ENCODE measurements at places on chromosomes 12 and 14.

- DNase-seq: no peak
Observed at GRCh38 chr14:34254571-34254970, 207.5 kb downstream of the SPTSSA start.

DNA sequence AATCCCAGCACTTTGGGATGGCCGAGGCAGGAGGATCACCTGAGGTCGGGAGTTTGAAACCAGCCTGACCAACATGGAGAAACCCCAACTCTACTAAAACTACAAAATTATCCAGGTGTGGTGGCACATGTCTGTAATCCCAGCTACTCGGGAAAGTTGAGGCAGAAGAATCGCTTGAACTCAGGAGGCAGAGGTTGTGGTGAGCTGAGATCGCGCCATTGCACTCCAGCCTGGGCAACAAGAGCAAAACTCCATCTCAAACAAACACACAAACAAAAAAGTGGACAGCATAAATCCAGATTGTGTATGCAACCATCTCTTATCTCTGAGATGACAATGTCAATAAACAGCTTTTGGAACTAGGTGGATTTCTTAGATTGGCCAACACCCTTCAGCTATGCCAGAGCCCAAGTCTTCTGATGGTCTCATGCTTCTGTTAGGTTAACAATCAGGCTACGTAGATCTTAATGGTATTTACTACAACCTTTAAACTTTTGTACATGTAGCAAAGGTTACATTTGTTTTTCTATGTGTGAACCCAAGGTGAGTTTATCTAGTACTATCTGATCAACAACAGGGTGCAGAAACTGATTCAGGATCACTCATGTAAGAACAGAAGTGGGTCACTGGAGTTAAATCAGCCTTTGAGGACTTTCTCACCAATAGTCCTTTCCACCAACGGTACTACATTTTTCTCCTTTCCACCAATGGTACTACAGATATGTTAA, 73.7 kb downstream of the DUSP16 start:
- DNase-seq: no peak

- no peak for DNase-seq
Observed at GRCh38 chr12:107029081-107029480, 42.1 kb upstream of the MTERF2 start.

DNA sequence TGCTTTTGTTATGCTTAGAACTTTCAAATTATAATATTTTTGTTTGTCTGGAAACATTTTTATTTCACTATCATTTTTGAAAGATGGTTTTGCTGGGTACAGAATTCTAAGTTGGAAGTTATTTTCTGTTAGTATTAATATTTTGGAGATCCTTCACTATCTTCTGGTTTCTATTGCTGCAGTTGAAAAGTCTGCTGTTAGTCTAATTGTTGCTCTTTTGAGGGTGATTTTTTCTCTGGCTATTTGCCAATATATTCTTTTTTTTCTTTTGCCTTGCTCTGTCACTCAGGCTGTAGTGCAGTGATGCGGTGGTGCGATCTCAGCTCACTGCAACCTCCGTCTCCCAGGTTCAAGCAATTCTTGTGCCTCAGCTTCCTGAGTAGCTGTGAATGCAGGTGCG, 28.2 kb upstream of the ARID2 start:
- no peak for DNase-seq

- peak; percentile 37 for DNase-seq
Observed at GRCh38 chr14:23327947-23328744, 6.9 kb downstream of the PABPN1 start.

- DNase-seq: no peak
Observed at GRCh38 chr14:23569443-23570151, 2.0 kb upstream of the AP1G2 start.

DNA sequence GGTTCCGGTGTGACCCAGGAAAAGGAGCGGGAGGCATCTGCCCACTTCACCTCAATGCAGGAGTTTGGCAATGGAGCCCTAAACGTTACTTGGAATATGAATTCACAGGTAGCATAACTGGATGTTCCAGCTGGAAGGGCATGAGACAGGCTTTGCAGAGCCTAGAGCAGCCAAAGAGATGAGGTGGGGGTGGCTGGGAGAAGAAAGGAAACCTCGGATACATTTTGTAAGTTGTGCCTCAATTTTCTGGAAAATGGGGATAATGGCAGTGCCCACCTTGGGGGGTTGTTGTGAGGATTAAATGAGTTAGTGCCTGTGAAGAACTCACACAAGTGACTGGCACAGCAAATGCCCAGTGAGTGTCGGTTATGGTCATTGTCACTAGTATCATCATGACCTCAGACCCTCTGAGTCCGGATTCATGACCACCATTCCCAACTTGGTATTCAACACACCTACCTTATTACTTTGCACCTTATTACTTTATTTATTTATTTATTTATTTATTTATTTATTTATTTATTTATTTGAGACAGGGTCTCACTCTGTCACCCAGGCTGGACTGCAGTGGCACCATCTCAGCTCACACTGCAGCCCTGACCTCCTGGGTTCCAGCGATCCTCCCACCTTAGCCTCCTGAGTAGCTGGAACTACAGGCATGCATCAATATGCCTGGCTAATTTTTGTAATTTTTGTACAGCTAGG, 56.0 kb downstream of the CLMN start:
- DNase-seq: no peak

DNA sequence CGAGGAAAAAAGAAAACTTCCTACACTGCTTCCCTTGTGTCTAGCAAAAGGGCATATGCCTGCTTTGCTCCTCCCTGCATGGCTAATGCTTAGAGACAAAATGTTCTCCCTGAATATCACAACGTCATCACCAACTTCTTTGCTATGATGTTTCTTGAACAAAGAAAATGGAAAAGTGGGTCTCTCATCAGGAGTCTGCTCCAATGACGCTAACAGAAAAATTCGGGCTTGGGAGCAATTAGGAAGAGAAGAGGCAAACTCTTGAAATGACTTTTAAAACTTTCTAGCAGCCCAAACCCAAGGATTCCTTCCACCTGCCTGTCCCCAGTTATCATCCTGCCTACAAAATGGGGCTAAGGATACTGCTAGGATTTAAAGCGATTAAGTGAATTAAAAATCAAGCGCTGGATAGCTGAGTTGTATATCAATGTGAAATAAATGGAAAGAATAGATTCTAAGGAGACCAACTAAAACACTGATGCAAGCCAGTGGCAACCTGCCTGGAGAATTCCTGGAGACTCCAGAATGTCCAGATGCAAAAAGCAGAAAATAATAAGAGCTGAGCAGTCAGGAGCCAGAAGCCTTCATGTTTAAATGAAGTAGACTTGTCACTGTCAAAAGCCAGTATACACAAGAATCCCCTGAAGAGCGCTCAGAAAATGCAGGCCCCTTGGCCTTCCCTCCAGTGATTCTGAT, 183.8 kb downstream of the DPF3 start:
- DNase-seq: no peak

- no peak for DNase-seq
Observed at GRCh38 chr12:59085690-59086089, 165.4 kb upstream of the LRIG3 start.

- no peak for DNase-seq
Observed at GRCh38 chr12:101276433-101276832, 3.5 kb upstream of the UTP20 start.

- no peak for DNase-seq
Observed at GRCh38 chr14:53355581-53356112, 202.5 kb upstream of the DDHD1 start.

- DNase-seq: no peak
Observed at GRCh38 chr14:75456069-75456996, 28.5 kb downstream of the JDP2 start.

DNA sequence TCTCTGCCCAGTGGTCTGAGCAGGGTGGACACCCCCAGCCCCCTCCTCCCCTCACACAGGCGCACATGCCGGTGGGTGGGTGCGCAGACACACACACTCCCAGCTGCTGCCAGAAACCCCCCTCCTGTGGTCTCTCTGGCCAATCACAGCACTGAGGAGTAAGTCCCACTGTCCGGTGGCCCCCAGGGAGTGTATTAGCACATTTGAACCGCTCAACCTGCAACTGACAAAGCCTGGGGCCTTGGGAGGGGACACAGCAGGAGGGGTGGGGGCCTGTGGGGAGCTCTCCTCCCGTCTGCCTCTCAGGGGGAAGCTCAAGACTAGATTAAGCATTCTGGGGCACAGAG, 11.7 kb downstream of the FIGNL2 start:
- DNase-seq: no peak
